ENCODE measurements at places on chromosomes 12 and 14.
A peak's percentile ranks its signal among the peaks of the same experiment; 100 is the strongest.

DNA sequence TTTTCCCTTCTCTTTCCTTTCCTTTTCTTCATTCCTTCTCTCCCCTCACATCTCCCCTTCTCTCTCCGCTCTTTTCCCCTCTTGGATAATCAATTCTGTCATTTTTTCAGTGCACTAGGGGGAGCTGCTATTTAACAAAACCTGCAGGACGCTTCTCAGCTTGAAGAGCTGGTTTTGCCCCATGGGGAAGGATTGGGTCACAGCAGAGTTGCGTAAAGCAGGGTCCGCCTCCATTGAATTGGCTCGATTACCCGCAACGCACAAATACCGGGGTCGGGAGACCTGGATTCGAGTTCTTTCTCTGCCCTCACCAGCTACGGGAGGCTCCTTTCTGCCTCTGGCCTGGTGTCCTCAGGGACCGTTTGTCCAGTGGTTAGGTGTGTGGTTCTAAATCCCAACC lies 42.1 kb upstream of the CHGA start:
- peak; percentile 35 for DNase-seq

DNA sequence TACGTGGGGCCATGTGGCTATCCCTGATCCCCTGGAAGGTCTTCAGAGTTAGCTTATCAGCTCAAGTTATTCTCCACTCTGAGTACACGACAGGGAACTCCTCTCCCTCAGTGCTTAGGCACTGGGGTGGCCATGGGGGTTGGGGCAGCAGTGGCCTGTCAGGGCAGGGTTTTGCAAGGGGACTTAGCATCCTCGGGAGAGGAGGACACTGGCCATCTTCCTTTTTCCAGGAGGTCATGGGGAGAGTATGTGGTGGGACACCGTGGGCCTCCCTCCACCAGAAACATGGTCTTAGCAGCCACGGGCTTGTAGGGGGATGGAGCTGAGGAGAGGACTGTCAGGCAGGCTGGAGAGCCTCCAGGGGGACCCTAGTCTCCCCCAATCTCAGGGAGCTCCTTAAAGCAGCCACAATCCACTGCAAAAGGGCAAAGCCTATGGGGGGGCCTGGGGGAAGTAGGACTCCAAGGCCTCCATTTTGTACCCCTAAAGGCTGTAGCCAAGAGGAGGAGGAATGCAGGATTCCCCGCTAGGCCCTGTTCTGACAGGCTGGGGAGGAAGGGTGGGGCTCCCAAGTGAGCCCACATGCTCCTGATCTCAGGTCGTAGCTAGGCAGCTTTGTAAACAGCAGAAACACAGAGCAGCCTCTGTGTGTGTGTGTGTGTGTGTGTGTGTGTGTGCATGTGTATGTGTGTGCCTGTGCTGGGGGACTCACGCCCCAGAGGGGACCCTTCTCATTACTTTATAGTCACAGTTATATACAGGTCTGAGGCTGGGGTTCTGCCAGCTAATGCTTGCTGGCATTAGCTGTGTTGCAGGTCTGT lies 36.6 kb downstream of the KRT80 start:
- no peak for DNase-seq

- peak; percentile 2 for DNase-seq
These were observed 55.9 kb upstream of the SRRM4 start for GRCh38 chr12:118925407-118925806.

DNA sequence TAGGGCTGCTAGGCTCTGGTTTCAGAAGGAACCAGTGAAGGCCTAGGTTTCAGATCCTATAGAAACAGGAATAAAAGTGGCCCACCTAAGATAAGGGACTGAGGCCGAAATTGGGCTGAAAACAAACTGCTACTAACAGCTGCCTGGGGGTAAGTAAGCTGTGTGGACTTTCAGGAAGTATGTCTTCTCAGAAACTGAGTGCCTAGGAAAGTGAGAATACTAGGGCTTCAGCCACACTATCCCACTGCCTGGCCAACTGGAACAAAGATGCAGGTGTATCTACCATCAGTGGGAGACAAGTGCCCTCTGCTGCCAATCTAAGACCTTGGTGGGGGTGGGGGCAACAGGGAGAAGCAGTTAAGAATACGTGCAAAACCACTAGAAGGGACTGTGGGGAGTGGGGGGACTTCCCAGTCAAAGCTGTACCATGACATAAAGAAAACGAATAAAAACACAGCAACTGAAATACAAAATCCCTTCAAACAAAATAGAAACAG lies 82.5 kb downstream of the MED13L start:
- peak; percentile 23 for DNase-seq

DNA sequence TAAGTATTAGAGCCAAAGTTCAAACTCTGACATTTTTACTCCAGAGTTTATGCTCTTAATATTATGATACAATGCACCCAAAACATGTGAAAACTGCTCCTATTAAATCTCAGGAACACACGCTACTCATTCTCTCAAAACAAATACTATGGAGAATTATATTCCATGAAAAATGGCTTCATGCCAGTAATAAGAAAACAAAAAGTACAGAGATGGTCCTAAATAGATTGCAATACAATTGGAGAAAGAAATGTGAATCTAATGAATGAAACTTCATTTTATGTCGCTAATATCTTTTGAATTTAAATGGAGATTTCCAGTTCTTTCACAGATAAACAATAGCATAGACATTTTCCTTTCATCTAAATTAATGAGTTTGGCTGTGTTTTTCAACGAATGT lies 384.3 kb downstream of the ADAMTS20 start:
- no peak for DNase-seq

- peak; percentile 85 for DNase-seq
These were observed 6.3 kb downstream of the TNFRSF1A start for GRCh38 chr12:6335451-6336078.

- DNase-seq, result no peak
These were observed 617 bp upstream of the MGP start for GRCh38 chr12:14886271-14886670.

- DNase-seq, result peak; percentile 96
These were observed 3.5 kb downstream of the FMNL3 start for GRCh38 chr12:49703647-49704137.

GRCh38 chr14:68956724-68957123 lies 22.4 kb downstream of the ACTN1 start:
- DNase-seq, result no peak

- no peak for DNase-seq
These were observed 57.4 kb downstream of the TMTC1 start for GRCh38 chr12:29726321-29726692.

- DNase-seq, result peak; percentile 40
These were observed 783 bp upstream of the TUBA1B start for GRCh38 chr12:49131894-49132461.

DNA sequence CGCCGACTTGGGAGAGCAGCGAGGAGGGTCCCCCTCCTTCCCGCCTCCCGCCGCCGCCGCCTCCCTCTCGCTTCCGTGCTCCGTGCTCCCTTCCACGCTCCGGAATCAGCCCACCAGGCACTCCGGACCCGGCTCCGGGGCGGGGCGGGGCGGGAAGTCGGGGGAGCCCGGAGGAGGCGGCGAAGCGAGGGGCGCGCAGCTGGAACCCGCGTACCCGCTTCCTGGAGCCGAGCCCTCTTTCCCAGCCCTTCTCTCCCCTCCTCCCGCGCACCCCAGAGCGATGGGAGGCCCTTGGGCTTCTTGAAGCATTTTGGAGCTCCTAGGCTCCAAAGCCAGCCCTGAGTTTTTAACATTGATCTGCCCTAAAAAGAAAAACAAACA lies at the start of gene SYNDIG1L:
Gene SYNDIG1L, minus strand, starts transcription at position 9 of the 381 bp plus-strand sequence. CDS start 16,466 bp downstream, outside the sequence.
- DNase-seq, result no peak

DNA sequence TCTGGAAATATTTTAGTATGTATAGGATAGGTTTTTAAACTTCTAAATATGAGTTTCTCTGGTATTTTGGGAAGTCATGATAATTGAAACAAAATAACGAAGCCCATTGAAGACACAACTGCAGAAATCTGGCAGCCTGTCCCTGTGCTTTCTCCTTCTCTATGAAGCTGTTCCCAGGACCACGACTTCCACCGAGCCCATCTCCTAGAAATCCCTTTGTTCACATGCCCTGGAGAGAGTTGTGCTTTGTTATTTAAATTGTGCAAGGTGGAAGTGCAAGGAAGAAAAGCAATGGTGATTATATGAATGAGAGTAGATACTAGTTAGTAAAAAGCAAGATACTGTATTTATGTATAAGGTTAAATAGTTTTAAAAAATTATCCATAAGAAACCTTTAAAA lies 32.2 kb downstream of the STK38L start:
- DNase-seq, result no peak

DNA sequence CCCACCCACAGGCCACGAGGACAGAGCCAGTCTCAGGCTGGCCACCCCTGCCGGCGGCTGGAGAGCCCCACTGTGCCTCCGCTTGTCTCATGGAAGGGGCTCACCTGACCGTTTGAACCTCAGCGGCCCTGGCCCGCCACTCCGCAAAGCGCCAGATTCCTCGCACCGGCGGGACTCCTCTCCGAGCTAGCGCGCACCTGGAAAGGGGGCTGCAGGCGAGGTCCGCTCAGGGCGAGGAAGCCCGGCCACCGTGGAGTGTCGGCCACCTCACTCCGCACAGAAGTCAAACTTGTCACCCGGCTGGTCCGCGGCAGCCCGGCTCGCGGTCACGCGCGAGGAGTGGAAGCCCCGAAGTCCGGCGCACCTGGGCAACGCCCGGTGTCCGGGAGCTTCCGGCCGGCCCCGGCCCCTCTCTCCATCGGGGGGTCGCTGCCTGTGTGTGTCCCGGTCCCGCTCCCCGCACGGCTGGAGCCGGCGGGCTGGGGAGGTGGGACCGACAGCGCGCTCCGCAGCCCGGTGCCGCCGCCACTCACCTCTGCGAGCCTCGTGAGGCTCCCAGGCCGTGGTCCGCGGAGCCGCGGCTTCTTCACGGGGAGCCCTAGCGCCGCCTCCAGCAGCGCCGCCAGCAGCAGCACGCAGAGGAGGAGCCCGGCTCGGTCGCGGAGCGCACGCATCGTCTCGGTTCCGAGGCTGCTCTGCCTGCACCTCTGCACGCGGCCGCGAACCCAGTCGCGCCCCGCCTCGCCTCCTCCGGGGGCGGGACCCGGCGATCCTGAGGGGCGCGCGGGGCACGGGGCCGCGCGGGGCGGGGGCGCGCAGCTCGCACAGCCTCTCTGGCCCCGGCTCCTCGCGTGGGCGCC lies at the start of gene ISM2:
Gene ISM2, minus strand, starts transcription at position 697 of the 860 bp plus-strand sequence. Its CDS starts 23 bp downstream, at position 674.
- DNase-seq, result peak; percentile 19

GRCh38 chr14:35044939-35045797 lies 904 bp upstream of the FAM177A1 start:
- peak; percentile 63 for DNase-seq

DNA sequence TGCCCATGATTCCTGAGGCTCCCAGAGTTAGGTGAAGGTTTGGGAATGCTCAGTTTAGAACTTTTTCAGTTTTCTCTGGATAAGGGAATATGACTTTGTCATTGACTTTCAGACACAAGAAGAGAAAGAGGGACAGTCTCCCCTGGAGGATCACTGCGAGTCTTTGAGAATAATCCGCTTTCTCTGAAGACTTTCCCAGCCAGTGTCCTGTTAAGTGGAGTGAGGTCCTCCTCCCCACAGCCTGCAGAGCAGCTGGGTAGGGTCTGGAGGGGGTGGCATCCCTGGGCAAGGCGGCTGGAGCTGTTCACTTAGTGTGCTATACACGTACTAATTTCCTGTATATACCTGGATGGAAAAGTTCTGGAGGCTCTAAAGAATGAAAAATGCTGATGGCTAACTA lies 8.5 kb upstream of the RAB35 start:
- DNase-seq, result no peak

DNA sequence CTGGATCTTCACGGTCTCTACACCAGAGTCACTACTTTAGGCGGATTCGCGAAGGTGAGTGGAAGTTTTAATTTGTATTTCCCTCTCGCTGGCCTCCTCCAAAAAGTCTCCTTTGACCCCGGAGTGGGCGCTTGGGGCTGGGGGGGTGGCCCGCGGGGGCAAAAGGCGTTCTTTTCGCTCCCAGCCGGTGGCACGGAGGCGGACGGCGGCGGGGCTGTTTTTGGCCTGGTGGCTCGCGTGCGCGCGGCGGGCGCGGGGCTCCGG lies 510 bp downstream of the ARID2 start:
- no peak for DNase-seq

DNA sequence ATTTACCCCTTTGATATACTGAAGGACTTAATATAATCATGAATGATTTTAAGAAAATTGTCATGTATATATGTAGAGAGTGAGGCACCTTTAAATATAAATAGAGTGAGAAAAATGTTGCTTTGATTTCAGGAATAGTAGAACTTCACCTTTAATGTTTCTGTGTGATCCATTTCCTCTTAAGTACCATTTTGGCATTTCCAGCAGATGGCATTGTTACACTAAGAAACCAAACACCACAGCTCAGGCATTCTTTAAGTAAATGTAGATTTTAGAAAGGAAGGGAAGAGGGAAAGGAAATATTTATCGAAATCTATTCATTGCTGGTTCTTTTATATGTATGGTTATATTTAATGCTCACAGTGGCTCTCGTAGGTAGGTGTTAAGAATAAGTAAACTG lies 556.7 kb upstream of the FBXO33 start:
- no peak for DNase-seq

DNA sequence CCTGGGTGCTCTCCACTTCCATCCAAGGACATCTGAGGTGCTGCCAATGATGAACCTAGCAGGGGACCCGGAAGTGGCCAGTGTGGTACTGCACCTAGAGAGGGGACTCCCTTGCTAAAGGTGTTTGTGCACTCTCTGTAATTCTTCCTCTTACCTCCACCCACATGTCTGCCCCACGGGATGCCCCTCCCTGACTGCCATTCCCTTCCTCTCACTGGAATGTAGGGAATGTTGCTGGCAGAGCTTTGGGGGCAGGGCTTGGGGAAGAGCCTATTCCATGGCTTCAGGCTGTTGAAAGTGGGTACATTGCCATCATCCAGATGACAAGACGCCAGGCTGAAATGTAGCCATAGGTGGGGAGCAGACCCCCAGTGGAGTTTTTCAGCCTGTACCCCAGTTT lies 153.2 kb downstream of the SMOC1 start:
- no peak for DNase-seq

- DNase-seq, result no peak
These were observed 47.7 kb upstream of the MDGA2 start for GRCh38 chr14:47722929-47723693.

DNA sequence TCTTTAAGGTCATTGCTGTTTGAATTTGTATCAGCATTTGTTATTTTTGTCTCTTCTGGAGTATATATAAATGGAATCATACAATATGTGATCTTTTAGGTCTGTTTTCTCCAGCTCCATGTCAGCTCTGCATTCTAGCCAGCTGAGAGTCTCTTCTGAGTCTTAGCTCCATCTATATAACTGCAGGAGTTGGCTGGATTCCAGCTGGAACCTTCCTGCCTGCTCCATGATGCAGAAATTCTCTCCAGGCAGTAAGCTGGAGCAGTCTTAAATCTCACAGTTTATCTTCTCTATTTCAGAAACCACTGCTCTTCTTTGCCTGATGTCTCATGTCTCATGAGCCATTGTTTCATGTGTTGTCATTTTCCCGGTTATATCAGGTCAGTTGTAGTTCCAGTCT lies 827.6 kb downstream of the NRXN3 start:
- DNase-seq, result no peak

GRCh38 chr12:124740691-124741137 lies 123.0 kb downstream of the SCARB1 start:
- peak; percentile 83 for DNase-seq

All from inflammatory macrophage treated with lipopolysaccharide for 4 hours (primary cell).